ENCODE measurements at places on chromosomes 2 and 18. TPM values are rescaled to one million over a fixed set of nuclear protein-coding genes. Genes with fewer than 3 reads are reported as not detected.

Gene DSC1
- total RNA-seq = 75.3 TPM

DNA sequence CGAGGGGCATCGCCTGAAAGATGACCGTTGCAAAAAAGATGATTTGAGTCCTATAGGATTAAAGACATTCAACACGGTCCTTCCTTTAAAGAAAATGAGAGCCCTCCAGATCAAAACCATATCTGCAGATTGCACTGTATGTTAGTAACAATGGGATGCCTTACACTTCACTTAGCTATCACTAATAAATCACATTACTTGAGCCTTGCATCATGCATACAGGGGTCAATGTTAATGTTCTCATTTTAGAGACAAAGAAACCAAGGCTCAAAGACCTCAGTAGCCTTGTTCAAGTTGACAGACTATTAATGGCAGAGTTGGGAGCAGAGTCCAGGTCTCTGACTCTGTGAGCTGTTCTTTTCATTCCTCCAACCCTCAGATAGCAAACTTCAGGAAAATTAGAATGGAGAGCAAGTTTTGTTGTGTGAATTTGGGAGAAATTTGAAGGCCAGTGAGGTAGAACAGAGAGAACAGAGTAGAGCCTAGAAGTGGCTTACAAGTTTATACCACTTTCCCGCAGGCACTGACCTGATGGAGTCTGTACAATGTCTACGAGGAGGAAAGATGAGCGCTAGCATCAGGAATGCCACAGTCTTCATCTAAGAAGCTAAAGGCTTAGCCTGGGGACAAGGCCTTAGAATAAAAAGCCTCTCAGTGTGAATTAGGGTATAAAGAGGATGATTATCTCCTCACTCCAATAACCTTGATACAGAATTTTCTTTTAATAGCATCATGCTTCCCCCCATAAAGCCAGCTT, 48.3 kb downstream of the TRIB2 start:
- no peak overlapping the region for H3K27ac ChIP-seq
- no peak for DNase-seq
- no peak overlapping the region for H3K4me3 ChIP-seq
- H3K27me3 ChIP-seq = no peaks in the 10 kb centered on the region

Gene ZSWIM2
- total RNA-seq = not detected

GRCh38 chr2:222950638-222951285, 89.9 kb downstream of the ACSL3 start:
- H3K4me1 ChIP-seq = no peaks in the 10 kb centered on the region
- no peak for DNase-seq
- no peaks in the 10 kb centered on the region for H3K27me3 ChIP-seq
- no peak overlapping the region for H3K27ac ChIP-seq
- H3K36me3 ChIP-seq = no peaks in the 10 kb centered on the region
- no peak overlapping the region for H3K4me3 ChIP-seq

- H3K27ac ChIP-seq = no peak overlapping the region
- H3K4me3 ChIP-seq = no peak overlapping the region
- no peaks in the 10 kb centered on the region for H3K36me3 ChIP-seq
- H3K4me1 ChIP-seq = no peaks in the 10 kb centered on the region
- DNase-seq = no peak
These were observed 45.6 kb downstream of the ARL4C start for GRCh38 chr2:234451242-234451641.

GRCh38 chr2:173254659-173255058, 100.0 kb upstream of the CDCA7 start:
- no peak for DNase-seq
- no peaks in the 10 kb centered on the region for H3K27me3 ChIP-seq
- no peaks in the 10 kb centered on the region for H3K4me1 ChIP-seq
- peaks cover 5% of the 10 kb centered on the region for H3K36me3 ChIP-seq
- H3K4me3 ChIP-seq = no peak overlapping the region

DNA sequence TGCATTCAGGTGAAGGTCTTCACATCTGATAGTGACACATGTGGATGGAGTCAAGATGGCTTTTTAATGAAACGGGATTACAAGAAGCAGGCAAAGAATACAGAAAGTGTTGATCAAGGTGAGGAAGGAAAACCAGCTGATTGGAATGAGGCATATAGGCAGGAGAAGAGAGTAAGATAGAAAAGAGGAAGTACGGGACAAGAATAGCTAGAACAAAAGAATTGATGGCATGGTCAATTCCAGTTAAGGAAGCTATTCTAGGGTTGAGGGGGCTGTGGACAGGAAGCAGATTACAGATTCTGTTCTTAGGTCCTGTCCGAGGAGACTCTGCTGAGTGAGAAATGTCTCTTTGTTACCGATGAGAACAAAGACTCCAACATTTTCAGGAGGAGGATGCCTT, 13.2 kb upstream of the NCK2 start:
- H3K4me1 ChIP-seq = no peaks in the 10 kb centered on the region
- no peak for DNase-seq
- H3K27ac ChIP-seq = no peak overlapping the region
- no peaks in the 10 kb centered on the region for H3K36me3 ChIP-seq
- H3K4me3 ChIP-seq = no peak overlapping the region
- H3K27me3 ChIP-seq = no peaks in the 10 kb centered on the region

Gene CCDC68
- total RNA-seq = 8.0 TPM

DNA sequence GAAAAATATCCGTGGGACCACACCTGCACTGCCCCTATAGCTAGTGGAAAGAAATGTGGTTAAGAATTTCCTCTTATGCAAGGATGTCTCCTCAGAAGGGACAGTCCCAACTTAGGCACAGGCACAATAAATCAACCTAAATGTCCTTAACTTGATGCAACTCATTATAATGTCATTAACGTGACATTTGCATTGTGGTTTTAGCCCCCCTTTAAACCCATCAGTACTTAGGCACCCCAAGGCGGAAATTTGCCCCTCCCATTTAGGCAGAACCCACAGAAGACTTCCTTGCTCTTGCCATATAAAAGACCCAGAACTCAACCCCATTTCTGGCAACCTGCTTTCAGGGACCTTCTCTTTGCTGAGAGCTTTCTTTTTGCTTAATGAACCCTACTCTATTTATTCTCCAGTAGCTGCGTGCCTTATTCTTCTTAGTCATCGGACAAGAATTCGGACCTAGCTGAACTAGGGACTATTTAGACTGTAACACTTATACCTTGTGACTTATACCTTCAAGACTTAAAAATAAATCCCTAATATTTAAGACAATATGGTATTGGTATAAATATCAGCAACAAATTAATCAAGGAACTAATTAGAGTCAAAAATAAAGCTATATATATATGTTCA, 1281.6 kb upstream of the TMEFF2 start:
- no peak for DNase-seq
- no peak overlapping the region for H3K4me3 ChIP-seq
- H3K27me3 ChIP-seq = no peaks in the 10 kb centered on the region

- DNase-seq = no peak
- H3K36me3 ChIP-seq = no peaks in the 10 kb centered on the region
- H3K27ac ChIP-seq = no peak overlapping the region
- no peaks in the 10 kb centered on the region for H3K4me1 ChIP-seq
- no peaks in the 10 kb centered on the region for H3K27me3 ChIP-seq
These were observed 1694.1 kb upstream of the CELF4 start for GRCh38 chr18:39259736-39260135.

Gene TNFAIP6
- 5.2 TPM for total RNA-seq

DNA sequence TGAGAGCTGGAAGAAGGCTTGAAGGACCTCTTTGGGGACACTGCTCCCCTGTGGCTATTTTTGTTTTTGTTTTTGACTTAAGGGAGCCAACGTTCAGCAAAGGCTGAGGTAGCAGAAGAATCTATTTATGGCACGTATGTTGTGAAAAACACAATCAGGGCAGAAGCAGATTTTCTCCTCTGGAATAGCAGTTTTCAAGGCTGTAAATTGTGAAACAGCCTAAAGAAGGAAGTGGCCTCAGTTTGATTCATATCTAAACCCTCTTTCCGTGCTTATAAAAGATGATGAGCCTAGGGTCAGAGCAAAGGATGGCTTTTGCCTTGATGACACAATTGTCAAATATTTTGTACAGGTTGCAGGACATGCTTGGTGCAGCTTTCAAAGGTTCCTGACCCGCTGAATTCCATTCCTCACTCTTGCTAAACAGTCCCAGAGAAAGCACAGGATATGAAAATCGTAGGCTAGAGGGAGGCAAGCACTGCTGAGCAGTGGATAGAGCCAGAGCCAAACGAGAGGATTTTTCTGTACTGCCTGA, 106.2 kb upstream of the DLX2 start:
- no peak overlapping the region for H3K27ac ChIP-seq
- no peaks in the 10 kb centered on the region for H3K27me3 ChIP-seq
- no peak for DNase-seq
- H3K4me1 ChIP-seq = no peaks in the 10 kb centered on the region
- H3K36me3 ChIP-seq = no peaks in the 10 kb centered on the region

- no peaks in the 10 kb centered on the region for H3K36me3 ChIP-seq
- no peaks in the 10 kb centered on the region for H3K4me1 ChIP-seq
- no peak overlapping the region for H3K27ac ChIP-seq
- H3K4me3 ChIP-seq = no peak overlapping the region
- DNase-seq = no peak
These were observed 493.1 kb downstream of the SOCS6 start for GRCh38 chr18:70781860-70782453.

Gene UGT1A10
- total RNA-seq = not detected

- H3K36me3 ChIP-seq = no peaks in the 10 kb centered on the region
- no peaks in the 10 kb centered on the region for H3K4me1 ChIP-seq
- no peak for DNase-seq
- H3K27me3 ChIP-seq = no peaks in the 10 kb centered on the region
- no peak overlapping the region for H3K4me3 ChIP-seq
These were observed 81.9 kb downstream of the TCF4 start for GRCh38 chr18:55506074-55506473.

- no peak overlapping the region for H3K27ac ChIP-seq
- no peaks in the 10 kb centered on the region for H3K4me1 ChIP-seq
- H3K27me3 ChIP-seq = no peaks in the 10 kb centered on the region
- H3K36me3 ChIP-seq = no peaks in the 10 kb centered on the region
These were observed 124.9 kb downstream of the PRKCE start for GRCh38 chr2:45776160-45776955.

Gene MOCOS
- 0.51 TPM for total RNA-seq

DNA sequence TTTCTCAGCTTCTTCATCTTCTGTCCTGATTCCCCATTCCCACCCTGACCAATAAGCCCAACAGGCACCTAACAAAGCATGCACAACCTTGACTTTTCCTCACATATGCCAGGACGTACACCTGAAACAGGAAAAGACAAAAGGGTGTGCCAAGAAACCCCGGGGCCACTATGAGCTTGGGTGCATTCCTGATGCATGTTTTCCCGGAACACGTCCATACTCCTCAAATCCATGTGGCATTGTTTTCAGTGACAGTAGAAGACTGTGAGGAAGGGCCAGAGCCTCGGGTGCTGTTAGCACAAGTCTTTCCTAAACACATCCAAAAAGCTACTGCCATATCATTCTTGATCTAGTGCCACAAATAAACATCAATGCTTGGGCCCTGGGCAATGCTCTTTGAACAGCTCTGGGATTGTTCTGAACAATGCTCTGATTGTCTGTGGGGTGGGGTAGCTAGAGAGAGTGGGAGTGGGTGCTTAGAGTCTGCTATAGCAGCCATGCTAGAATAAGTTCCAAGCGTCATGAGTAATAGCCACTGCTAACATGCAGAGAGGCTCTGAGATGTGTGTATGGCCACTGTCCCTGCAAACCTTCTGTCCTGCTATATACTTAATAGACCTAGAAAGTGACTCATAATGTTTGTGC, 181.7 kb upstream of the CRIM1 start:
- H3K4me3 ChIP-seq = no peak overlapping the region
- DNase-seq = no peak
- H3K27ac ChIP-seq = no peak overlapping the region
- no peaks in the 10 kb centered on the region for H3K36me3 ChIP-seq
- H3K27me3 ChIP-seq = no peaks in the 10 kb centered on the region

DNA sequence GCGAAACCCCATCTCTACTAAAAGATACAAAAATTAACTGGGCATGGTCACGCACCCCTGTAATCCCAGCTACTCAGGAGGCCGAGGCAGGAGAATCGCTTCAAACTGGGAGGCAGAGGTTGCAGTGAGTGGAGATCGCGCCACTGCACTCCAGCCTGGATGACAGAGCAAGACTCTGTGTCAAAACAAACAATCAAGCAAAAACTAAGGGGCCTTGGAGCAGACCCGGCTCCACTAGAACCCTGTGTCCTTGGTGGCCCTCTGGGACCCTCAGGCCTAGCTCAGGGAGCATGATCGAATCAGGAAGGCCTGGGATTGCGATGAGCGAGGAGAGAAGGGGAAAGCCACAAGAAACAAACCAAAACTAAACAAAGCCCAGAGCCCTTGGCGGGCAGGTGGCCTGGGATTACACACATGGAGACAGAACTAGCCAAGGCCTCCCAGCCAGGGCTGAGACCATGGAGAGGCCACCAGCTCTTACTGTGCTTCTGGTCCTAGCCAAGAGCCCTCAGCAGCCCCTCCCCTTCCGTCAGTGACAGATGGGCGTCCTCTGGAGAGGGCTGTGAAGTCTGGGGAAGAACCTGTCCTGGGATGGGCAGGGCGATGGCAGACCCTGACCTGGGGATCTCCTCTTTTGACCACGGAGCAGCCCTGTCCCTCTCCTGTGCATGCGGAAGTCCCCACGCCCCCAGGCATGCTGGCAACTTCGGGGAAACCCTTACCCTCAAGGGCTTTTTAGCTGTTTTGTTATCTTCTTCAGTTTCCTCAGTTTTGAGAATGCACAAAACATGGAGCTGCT, 27.4 kb upstream of the CATIP start:
- no peaks in the 10 kb centered on the region for H3K36me3 ChIP-seq
- no peaks in the 10 kb centered on the region for H3K27me3 ChIP-seq
- H3K4me1 ChIP-seq = no peaks in the 10 kb centered on the region
- no peak overlapping the region for H3K4me3 ChIP-seq

DNA sequence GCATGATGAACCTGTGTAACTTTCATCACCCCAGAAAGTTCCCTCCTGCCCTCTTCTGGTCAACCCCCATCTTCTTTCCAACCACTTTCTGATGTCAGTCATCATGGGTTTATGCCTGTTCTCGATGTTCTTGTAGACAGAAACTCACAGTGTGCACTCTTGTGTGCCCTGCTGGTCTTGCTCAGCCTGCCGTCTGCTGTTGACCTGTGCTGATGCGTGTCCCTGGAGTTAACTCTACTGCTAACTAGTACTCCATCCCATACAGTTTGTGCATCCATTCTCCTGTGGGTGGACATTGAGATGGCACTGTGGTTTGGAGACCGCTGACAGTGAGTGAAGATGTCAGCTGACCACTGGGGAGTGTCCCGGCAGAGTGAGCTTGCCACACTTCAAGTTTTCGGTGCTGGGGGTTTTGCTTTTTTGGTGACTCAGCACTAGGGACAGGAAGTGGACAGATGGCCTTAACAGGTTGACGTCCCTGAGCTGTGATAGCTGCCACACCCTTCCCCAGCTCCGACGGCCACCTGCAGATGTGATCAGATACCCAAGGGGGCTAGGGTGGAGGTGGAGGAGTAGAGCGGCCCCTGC, 14.8 kb downstream of the KLHL29 start:
- DNase-seq = no peak
- no peak overlapping the region for H3K4me3 ChIP-seq
- H3K4me1 ChIP-seq = no peaks in the 10 kb centered on the region
- H3K27ac ChIP-seq = no peak overlapping the region
- H3K27me3 ChIP-seq = no peaks in the 10 kb centered on the region

Data from right atrium auricular region (tissue), 2 donors.